ENCODE measurements at places on chromosomes 11 and 22.

DNA sequence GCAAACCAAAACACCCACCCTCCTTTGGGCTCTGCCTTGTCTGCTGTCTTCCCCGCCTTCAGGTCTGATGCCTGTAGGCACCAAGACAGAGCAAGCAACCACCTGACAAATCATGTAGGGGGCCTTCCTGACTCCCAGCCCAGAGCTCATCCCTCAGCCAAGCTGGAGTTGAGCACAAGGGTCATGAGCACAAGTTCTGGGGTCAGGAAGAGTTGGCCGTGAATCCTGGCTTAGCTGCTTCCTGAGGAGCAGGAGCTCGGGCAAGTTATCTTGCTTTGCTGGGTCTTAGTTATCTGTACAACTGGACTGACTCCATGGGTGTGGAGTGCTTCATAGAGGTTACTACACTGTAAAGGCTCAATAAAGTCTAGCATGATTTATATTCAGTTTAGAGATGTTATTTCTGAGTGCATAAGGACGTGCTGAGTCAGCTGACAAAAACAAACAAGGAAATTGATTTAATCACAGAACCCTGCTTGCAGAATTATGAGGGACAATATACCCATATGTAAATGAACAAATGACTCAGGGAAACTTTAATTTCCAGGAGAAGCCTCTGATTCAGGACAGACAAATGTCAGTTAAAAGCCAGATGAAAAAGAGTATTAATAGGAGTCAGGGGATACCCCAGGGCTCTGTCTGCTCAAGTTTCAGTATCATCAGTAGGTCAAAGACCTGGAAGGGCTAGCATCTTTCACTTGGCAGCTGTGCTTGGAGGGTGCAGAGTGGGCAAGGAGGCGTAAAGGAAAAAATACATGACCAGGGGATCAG, 15.0 kb upstream of the APOA1 start:
- DNase-seq, result no peak

GRCh38 chr11:81484196-81484595, 1249.5 kb downstream of the FAM181B start:
- no peak for DNase-seq

DNA sequence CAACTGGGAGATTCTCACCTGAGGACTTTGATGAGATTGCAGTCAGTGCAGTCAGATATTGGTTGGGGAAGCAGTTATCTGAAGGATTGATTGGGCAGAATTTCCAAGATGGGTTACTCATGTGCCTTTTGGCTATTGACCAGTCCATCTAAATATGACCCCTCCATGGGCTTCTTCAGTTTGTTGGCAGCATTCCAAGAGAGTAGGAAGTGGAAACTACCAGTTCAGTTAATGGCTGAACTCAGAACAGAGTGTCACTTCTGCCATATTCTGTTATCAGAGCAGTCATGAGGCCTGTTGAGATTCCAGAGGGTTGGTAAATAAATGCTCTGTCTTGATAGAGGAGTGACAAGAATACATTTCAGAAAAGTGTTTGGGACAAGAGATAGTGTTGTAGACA, 71.0 kb downstream of the CYP2R1 start:
- DNase-seq, result no peak

DNA sequence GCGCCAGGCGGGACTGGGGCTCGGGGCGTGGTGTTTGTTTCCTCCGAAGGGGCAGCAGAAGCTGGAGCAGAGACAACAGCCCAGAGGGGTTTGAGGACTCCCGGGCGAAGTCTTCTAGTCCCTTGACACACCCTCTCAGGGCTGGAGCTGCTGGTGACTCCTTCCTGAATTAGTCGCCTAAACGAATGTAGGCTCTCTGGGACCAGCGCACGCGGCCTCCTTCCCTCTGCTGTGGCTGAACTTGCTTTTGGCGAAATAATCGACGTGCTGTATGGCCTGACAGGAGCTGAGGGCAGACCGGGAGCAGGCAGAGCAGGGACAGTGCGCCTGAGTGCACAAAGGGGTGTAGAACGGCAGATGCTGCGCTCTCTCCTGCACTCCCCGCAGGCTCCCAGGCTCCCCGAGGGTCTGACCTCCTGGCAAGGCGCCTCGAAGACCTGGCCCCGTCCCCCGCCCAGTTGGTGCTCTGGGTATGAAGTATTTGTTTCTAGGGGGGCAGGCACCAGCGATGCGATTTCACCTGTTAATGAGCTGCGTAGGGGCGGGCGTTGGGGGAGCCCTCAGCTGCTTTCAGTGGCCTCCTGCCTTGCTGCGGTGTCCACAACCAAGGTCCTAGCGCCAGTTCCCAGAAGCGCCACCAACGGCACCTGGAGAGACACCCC, 5.3 kb downstream of the SLC17A6 start:
- DNase-seq, result no peak

GRCh38 chr22:19130959-19131684, at the start of gene TSSK2:
TSS of gene TSSK2 (plus strand) at chr22:19131308. CDS start at chr22:19131400, 92 bp downstream.
- DNase-seq, result no peak

GRCh38 chr11:103985041-103985440, 51.4 kb upstream of the DDI1 start:
- no peak for DNase-seq

DNA sequence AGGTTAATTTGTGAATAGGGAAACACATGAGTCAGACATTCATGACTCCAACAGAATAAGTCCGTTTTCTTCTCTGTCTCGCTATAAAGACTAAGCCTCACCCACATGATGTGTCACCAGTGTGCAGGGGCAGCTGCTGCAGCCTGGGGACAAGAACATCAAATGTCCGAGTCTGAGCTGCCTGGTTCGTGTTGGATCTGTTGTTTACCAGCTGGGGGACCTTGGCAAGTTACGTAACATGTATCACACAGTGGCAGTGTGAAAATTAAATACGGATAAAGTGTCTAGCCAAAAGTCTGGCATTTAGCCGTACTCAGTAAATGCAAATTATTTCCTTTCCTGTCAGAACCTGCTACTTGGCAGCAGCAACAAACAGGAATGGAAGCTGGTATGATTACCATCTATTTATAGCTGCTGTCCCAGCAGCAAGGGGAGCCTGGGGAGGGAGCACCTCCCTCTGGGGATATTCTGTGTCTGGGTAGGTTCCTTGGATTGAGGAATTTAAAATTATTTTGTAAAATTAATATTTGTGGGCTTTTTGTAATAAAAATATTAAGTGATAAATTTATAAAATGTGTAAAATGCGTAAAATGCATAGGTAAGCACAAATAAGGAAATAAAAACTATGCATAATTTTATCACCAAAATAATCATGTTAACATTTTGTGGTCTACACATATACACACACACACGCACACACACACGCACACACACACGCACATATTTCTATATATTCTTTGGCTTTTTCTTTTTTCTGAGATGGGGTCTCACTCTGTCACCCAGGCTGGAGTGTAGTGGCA, 1.3 kb upstream of the CLDN25 start:
- no peak for DNase-seq

DNA sequence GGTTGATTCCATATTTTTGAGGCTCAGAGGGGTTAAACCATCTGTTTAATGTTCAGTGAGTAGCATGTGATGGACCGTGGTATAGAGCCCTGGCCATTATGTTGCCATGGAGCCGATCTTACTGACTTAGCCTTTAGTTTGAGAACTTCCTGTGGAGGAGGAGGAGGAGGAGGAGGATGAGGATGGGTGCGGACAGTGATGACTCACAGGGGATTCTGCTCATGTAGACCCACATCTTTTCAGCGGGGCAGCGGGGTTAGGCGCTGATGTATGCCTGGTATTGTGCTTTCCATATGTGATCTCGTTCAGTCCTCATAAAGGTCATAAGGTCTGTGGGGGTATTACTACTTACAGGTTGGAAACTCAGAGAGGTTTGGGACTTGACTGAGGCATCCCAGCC, 13.9 kb downstream of the STX3 start:
- DNase-seq, result no peak

DNA sequence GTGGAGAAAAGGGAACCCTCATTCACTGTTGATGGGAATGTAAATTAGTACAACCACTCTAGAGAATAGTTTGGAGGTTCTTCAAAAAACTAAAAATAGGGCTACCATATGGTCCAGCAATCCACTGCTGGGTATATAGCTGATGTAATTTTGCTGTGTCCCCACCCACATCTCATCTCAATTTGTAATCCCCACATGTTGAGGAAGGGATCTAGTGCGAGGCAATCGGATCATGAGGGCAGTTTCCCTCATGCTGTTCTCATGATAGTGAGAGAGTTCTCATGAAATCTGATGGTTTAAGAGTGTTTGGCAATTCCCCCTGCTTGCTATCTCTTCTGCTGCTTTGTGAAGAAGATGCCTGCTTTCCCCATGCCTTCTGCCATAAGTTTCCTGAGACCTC, 17.1 kb upstream of the OR52M1 start:
- no peak for DNase-seq

DNA sequence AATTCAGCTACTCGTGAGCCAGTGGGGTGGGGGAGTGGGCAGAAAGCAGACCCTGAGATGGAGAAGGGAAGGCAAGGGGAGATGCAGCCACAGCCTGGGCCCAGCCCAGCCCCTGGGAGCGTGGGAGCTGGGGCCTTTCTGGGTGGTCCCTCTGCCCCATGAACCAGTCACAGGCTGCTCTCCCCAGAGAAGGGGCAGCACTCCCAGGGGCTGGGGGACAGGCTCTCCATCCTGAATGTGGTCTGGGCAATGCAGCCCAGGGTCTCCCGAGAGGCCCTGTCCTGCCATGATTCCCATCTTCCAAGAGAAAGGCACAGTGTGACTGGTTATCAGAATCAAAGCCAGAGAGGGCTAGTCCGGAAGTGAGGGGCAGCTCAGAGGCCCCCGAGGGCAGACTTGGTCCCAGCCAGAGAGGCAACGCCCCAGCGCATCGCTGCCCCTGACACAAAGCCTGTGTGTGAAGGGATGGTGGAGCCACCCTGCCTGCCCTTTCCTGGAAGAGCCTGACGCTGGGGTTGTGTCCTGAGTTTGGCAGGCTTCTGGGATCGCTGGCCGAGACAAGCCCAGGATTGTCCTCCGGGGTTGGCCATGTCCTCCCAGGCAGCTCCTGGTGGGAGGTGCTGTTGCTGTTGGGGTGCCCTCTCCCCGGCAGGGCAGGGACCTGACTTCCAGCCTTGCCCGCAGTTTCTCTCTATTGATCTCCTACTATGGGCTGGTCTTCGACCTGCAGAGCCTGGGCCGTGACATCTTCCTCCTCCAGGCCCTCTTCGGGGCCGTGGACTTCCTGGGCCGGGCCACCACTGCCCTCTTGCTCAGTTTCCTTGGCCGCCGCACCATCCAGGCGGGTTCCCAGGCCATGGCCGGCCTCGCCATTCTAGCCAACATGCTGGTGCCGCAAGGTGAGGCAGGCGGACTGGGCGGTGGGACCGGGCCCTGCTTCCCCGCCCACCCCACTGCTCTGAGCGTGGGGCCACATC, 23.8 kb upstream of the SLC22A12 start:
- no peak for DNase-seq

GRCh38 chr11:59212222-59212621, 505 bp downstream of the MPEG1 start:
- no peak for DNase-seq

- no peak for DNase-seq
Observed at GRCh38 chr11:119029069-119029339, 1.7 kb downstream of the SLC37A4 start.

DNA sequence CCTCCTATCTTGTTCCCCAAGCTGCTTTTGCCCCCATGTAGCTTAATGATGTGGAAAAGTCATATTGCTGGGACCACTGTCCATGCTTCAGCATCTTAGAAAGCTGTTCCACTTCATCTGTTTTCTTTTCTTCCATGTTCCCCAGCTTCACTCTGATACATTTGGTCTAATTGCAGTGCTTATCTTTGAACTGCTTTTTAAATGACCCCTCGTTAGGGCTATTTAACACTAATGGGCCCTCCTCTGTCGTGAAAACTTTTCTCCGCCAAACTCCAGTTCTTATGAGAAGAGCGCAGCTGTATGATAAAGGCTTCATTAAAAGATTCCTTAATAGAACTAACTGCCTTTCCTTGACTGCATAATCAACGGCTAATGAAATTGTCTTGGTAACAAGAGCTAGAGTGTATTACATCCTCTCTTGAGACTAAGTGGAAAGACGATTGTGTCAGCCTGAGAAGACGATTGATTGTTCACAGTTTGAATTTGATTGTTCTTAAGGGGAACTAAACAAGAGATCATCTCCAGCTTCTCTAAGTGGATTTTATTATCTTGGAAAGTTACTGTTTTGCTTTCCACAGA, 165.0 kb upstream of the MTNR1B start:
- no peak for DNase-seq

DNA sequence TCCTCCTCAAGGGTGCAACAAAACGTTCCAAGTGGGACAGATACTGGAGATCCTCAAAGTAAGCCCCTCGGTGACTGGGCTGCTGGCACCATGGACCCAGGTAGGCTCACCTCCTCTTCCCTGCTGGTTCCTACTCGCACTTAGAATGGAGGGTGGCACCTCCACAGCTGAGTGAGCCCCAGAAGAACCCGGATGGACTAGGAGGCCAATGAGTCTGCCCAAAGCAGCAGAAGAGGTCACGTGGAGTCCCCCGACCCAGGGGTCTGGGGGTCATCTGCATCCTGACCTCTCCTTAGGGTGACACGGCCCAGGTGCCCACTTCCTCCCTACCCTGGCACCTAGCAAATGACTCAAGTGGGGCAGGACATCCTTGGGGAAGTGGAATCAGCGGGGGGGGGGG, 4.4 kb downstream of the APOL1 start:
- no peak for DNase-seq

GRCh38 chr11:35892166-35892565, 51.7 kb upstream of the LDLRAD3 start:
- no peak for DNase-seq

DNA sequence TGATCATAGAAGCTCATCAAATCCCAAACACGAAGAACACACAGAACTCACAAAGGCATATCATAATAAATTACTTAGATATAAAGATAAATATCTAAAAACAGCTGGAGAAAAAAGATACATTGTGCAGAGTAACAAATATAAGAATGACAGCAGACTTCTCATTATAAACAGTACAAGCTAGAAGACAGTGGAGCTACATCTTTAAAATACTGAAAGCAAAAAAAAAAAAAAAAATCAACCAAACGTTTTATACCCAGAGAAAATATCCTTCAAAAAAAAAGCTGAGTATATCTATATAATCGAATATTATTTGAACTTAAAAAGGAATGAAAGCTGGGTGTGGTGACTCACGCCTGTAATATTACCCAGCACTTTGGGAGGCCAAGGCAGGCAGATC, 90.0 kb downstream of the SBF2 start:
- no peak for DNase-seq

GRCh38 chr11:95245038-95245437, 14.0 kb upstream of the SESN3 start:
- DNase-seq, result no peak

DNA sequence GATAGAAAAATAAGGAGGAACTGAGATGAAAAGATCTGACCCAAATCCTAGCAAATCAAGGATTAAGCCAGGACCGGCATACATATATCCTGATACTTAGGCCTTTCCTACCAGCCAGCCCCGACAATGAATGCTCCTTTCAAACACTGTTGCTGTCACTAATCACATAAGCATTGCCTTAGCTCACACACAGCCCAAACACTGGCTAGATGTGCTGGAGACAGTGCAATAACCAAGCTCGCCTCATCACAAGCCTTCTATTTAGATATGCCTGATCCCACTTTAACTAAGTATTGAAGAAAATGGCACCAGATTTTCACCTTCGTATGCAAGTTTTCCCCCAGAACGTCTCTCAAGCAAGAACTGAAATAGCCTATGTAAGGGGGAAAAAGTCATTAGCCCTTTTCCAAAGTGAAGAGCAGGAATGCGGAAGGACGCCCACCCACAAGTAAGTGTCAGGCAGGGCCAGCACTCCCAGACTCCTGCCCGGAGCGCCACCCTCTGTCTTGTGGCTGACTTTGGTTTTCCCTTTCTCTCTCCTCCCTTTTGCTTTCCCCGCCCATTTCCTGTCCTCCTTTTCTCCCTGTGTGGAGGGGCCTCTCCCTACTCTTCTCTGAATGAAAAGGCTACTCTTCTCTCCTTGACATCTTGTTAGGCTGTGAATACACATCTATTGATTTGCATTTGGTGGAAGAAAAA, 8.9 kb upstream of the OPCML start:
- no peak for DNase-seq

All from activated CD4-positive, alpha-beta T cell treated with anti-CD3 and anti-CD28 coated beads, Interleukin-2, amount 50 U/mL, for 1 hour (primary cell).